HepG2 (cell line): ENCODE measurements at places on chromosomes 5 and 9. TPM values are rescaled to one million over a fixed set of nuclear protein-coding genes. Genes with fewer than 3 reads are reported as not detected.

The FAM13B gene
- 11.5 and 11.8 TPM in 2 replicates for total RNA-seq

DNA sequence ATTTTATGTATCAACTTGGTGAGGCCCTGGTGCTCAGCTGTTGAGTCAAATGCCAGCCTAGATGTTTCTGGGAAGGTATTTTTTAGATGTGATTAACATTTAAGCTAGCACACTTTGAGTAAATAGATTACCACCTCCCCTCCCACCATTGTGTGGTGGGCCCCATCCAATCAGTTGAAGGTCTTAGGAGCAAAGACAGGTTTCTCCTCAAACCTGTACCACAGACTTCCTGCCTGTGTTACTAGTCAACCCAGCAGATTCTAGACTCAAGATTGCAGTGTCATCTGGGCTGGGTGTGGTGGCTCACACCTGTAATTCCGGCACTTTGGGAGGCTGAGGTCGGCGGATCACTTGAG is 33.8 kb downstream of the MRPL36 start:
- no peak overlapping the region for H3K27ac ChIP-seq
- H3K4me3 ChIP-seq: no peak overlapping the region
- H3K27me3 ChIP-seq: peaks cover 72% of the 10 kb centered on the region
- no peaks in the 10 kb centered on the region for H3K4me1 ChIP-seq

The LHX2 gene
- total RNA-seq: not detected in 2 replicates

DNA sequence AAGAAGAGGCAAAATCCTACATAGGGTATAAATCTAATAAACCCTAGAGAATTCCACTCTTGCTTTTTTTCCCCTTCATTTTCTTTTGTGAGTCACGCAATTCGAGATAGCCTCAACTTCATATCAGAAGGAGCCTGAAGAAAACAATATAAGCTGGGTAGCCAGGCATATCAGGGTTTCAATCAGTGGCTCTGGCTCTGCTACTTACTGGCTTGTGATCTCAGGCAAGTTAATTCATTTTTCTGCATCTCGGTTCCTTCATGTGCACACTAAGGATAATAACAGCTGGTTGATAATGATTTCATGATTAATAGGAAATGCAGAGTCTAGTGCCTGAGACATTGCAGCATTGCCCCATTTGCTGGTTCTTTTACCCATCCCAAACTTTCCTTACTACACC is 46.5 kb upstream of the ASTN2 start:
- H3K27me3 ChIP-seq: no peaks in the 10 kb centered on the region
- no peak overlapping the region for H3K27ac ChIP-seq

- no peak overlapping the region for H3K27ac ChIP-seq
- no peak overlapping the region for H3K4me3 ChIP-seq
- DNase-seq: no peak
- H3K27me3 ChIP-seq: no peaks in the 10 kb centered on the region
- no peaks in the 10 kb centered on the region for H3K36me3 ChIP-seq
Observed at GRCh38 chr9:80871596-80871995, 817.8 kb downstream of the TLE1 start.

- DNase-seq: no peak
- no peaks in the 10 kb centered on the region for H3K4me1 ChIP-seq
- H3K27me3 ChIP-seq: peaks cover 1% of the 10 kb centered on the region; the same call in 1 of the 2 replicates
Observed at GRCh38 chr5:107817951-107818350, 147.2 kb upstream of the EFNA5 start.

GRCh38 chr9:76693912-76694311 is 70.3 kb upstream of the PCA3 start:
- H3K36me3 ChIP-seq: no peaks in the 10 kb centered on the region
- DNase-seq: no peak
- H3K4me1 ChIP-seq: peaks cover 22% of the 10 kb centered on the region
- no peak overlapping the region for H3K4me3 ChIP-seq
- no peak overlapping the region for H3K27ac ChIP-seq

- H3K4me3 ChIP-seq: peak overlapping the region; percentile 75; the same call in 1 of the 2 replicates
- peaks cover 64% of the 10 kb centered on the region for H3K4me1 ChIP-seq
- DNase-seq: no peak
Observed at GRCh38 chr9:135907006-135907430, 328 bp downstream of the CAMSAP1 start.

GRCh38 chr5:160311491-160312133 is 752 bp downstream of the CCNJL start:
- no peaks in the 10 kb centered on the region; the same call in 1 of the 2 replicates for H3K27me3 ChIP-seq
- no peak for DNase-seq
- no peaks in the 10 kb centered on the region for H3K36me3 ChIP-seq
- peaks cover 26% of the 10 kb centered on the region for H3K4me1 ChIP-seq

DNA sequence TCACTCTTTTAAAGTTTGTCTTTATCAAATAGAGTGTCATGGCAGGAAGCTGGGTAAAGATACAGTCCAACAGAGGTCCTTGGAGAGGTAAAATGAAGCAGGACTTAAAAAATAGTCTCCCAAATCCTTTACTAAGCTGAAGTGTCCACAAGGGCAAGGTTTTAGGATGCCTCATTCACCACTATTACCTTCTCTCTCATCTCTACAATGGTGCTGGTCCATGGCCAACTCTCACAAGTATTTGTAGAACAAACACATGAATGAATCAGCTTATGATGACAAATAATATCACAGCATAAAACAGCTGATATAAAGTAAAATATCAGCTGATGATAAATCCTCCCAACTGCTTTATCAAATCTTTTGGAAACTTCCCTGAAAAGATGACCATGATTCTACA is 162.3 kb upstream of the ZNF462 start:
- H3K4me3 ChIP-seq: no peak overlapping the region
- no peaks in the 10 kb centered on the region for H3K36me3 ChIP-seq
- 0 out of 3 replicates have a peak, but pooled peaks cover 6% of the 10 kb centered on the region for H3K27me3 ChIP-seq
- no peak overlapping the region for H3K27ac ChIP-seq
- DNase-seq: no peak

DNA sequence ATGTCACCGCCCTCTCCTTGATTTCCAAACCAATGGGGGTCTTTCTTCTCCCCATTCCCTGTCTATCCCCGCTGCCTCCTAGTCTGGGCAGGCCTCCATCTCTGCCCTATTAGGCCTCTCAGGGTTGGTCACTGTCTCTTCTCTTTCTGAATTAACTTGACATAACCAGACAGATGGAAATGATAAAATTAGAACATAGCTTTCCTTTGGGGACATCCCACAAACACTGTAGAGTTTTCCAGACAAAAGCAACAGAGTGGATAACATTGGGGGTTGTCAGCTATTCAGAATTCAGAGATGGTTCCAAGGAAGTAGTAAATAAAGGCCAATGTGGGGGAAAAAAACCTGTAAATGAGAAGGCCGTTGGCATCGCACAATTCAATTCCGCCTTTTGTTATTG is 24.7 kb downstream of the LHX6 start:
- H3K27ac ChIP-seq: no peak overlapping the region
- DNase-seq: no peak
- no peak overlapping the region for H3K4me3 ChIP-seq
- H3K27me3 ChIP-seq: 0 out of 3 replicates have a peak, but pooled peaks cover 3% of the 10 kb centered on the region
- no peaks in the 10 kb centered on the region for H3K36me3 ChIP-seq

The PPP3R2 gene
- not detected in 2 replicates for total RNA-seq

- DNase-seq: no peak
- H3K27ac ChIP-seq: peak overlapping the region; percentile 30
- peaks cover 35% of the 10 kb centered on the region for H3K4me1 ChIP-seq
- H3K27me3 ChIP-seq: no peaks in the 10 kb centered on the region
- no peak overlapping the region for H3K4me3 ChIP-seq
Observed at GRCh38 chr9:105459336-105459735, 11.5 kb downstream of the FSD1L start.

- H3K27ac ChIP-seq: no peak overlapping the region
- peaks cover 4% of the 10 kb centered on the region for H3K4me1 ChIP-seq
- H3K36me3 ChIP-seq: no peaks in the 10 kb centered on the region
- H3K4me3 ChIP-seq: no peak overlapping the region
- no peak for DNase-seq
- no peaks in the 10 kb centered on the region for H3K27me3 ChIP-seq
Observed at GRCh38 chr9:78187763-78188484, 48.0 kb upstream of the CEP78 start.

GRCh38 chr5:39186289-39186688 is 33.1 kb downstream of the FYB1 start:
- H3K4me1 ChIP-seq: no peaks in the 10 kb centered on the region
- H3K27ac ChIP-seq: no peak overlapping the region
- H3K4me3 ChIP-seq: no peak overlapping the region
- no peak for DNase-seq
- no peaks in the 10 kb centered on the region for H3K36me3 ChIP-seq

- H3K4me3 ChIP-seq: no peak overlapping the region
- H3K4me1 ChIP-seq: peaks cover 54% of the 10 kb centered on the region
- no peak overlapping the region for H3K27ac ChIP-seq
- H3K36me3 ChIP-seq: peaks cover 46% of the 10 kb centered on the region
Observed at GRCh38 chr9:37503736-37504135, 18.0 kb downstream of the POLR1E start.

DNA sequence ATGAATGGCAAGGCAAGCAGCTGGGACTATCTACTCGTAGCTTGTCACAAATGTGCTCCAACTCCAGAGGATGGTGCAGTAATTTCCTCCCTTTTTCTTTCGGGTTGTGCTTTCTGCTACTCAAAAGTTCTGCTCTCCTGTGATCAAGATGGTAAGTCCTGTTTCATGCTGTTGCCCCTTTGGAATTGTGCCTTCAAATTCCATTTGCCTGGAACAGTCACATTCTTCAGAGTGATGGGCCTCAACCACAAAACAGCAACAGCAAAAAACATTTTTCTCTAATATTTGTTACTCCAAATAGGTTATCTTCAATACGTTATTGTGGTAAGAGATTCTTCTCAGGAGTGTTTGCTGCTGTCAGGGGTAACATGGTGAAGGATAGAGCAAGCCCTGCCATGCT is 209.3 kb downstream of the PALM2AKAP2 start:
- no peaks in the 10 kb centered on the region for H3K27me3 ChIP-seq
- H3K4me3 ChIP-seq: no peak overlapping the region
- H3K27ac ChIP-seq: no peak overlapping the region
- DNase-seq: no peak

- no peaks in the 10 kb centered on the region for H3K27me3 ChIP-seq
- DNase-seq: no peak
- no peak overlapping the region for H3K27ac ChIP-seq
- H3K36me3 ChIP-seq: no peaks in the 10 kb centered on the region
- H3K4me1 ChIP-seq: no peaks in the 10 kb centered on the region
Observed at GRCh38 chr5:173538018-173538417, 78.4 kb downstream of the BOD1 start.

The CCNB1 gene
- total RNA-seq: 316 and 431 TPM in 2 replicates

GRCh38 chr9:115637661-115638060 is 515.9 kb upstream of the PAPPA start:
- DNase-seq: no peak
- no peak overlapping the region for H3K27ac ChIP-seq
- no peaks in the 10 kb centered on the region for H3K27me3 ChIP-seq
- H3K36me3 ChIP-seq: no peaks in the 10 kb centered on the region

- H3K4me3 ChIP-seq: no peak overlapping the region
- no peaks in the 10 kb centered on the region for H3K4me1 ChIP-seq
- H3K27me3 ChIP-seq: no peaks in the 10 kb centered on the region
- no peak for DNase-seq
- H3K27ac ChIP-seq: no peak overlapping the region
- no peaks in the 10 kb centered on the region for H3K36me3 ChIP-seq
Observed at GRCh38 chr9:105391288-105391687, 56.5 kb upstream of the FSD1L start.

GRCh38 chr5:112253478-112254250 is 165.4 kb downstream of the EPB41L4A start:
- no peaks in the 10 kb centered on the region for H3K36me3 ChIP-seq
- H3K27me3 ChIP-seq: no peaks in the 10 kb centered on the region
- H3K4me1 ChIP-seq: no peaks in the 10 kb centered on the region
- H3K27ac ChIP-seq: no peak overlapping the region
- H3K4me3 ChIP-seq: no peak overlapping the region
- DNase-seq: no peak

DNA sequence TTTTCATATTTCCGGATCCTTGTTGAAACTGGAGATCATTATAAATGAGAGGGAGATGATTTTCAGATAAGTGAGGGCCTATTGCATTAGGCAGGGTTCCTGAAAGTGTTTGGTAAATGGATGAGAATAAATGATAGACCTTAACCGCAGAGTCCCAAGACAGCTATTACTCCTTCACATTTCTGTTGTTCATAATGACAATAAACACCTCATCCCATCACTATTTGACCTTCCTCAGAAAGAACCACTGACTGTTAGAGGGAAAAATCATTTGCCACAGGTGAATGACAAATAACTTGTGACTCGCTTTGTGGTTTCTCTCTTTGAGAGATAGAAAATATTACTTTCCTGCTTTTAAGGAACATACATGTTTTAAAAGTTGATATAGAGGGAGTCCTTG is 47.3 kb upstream of the TRMT10B start:
- DNase-seq: no peak
- H3K36me3 ChIP-seq: no peaks in the 10 kb centered on the region
- H3K4me1 ChIP-seq: peaks cover 6% of the 10 kb centered on the region
- H3K27me3 ChIP-seq: peaks cover 35% of the 10 kb centered on the region; the same call in 2 of the 3 replicates
- no peak overlapping the region for H3K27ac ChIP-seq

The DMRTA1 gene
- 0.07 and 0.13 TPM in 2 replicates for total RNA-seq

GRCh38 chr5:41641621-41642020 is 131.2 kb upstream of the PLCXD3 start:
- H3K27me3 ChIP-seq: no peaks in the 10 kb centered on the region

DNA sequence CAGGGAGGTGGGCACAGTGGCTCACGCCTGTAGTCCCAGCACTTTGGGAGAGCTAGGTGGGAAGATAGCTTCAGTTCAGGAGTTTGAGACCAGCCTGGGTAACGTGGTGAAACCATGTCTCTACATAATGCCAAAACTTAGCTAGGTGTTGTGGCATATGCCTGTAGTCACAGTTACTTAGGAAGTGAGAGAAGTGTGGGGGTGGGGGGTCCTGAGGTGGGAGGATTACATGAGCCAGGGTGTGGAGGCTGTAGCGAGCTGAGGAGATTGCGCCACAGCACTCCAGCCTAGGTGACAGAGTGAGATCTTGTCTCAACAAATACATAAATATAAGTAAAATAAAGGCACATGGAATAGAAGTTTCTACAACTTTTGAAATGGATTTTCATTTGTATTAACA is 23.1 kb downstream of the VCAN start:
- H3K4me1 ChIP-seq: peaks cover 25% of the 10 kb centered on the region
- no peak for DNase-seq
- no peaks in the 10 kb centered on the region for H3K27me3 ChIP-seq
- no peak overlapping the region for H3K27ac ChIP-seq
- no peaks in the 10 kb centered on the region for H3K36me3 ChIP-seq

DNA sequence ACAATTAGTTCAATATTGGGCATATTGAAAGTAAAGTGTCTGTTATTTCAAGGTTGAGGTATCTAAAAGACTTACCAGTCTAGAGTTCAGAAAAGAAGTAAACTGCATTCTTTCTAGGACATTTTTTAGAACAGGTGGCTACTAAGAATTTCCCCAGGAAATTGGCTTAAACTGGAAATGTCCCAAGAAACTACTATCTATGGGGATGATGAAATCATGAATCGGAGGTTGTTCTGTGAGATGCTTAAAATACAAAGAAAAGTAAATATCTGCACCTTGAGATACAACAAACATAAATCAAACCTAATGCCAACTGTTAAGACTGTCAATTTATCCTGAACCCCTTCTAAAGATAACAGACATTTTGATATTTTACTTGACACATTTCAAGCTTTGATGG is 226.5 kb upstream of the NREP start:
- H3K36me3 ChIP-seq: no peaks in the 10 kb centered on the region
- no peaks in the 10 kb centered on the region for H3K27me3 ChIP-seq
- H3K27ac ChIP-seq: no peak overlapping the region
- no peak for DNase-seq
- no peaks in the 10 kb centered on the region for H3K4me1 ChIP-seq
